ENCODE measurements at places on chromosomes 5 and 9.

- DNase-seq: no peak
Observed at GRCh38 chr9:130541533-130541932, 37.8 kb upstream of the FUBP3 start.

DNA sequence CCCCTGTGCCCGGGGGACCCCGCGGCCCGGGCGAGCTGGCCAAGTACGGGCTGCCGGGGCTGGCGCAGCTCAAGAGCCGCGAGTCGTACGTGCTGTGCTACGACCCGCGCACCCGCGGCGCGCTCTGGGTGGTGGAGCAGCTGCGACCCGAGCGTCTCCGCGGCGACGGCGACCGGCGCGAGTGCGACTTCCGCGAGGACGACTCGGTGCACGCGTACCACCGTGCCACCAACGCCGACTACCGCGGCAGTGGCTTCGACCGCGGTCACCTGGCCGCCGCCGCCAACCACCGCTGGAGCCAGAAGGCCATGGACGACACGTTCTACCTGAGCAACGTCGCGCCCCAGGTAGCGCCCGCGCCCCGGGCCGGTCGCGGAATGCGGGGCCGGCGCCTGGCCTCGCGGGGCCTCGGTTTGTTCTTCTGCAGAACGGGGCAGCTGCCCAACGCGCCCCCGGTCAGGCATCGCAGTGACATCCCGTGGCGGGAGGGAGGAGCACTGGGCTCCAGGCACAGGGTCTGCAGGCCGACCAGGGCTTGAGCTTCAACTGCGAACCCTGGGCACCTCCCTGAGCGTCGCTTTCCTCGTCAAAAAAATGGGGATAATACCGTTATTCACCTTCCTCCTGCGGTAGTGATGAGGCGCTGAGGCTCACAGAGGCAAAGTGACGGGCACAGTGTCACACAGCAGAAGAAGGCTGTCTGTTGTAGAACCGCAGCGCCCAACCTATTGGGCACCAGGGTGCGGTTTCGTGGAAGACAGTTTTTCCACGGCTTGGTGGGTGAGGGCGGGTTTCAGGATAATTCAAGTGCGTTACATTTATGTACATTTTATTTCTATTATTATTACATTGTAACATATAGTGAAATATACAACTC lies 777 bp downstream of the ENDOG start:
- no peak for DNase-seq

GRCh38 chr5:134177369-134178095 lies 782 bp upstream of the SKP1 start:
- DNase-seq: peak; percentile 61

DNA sequence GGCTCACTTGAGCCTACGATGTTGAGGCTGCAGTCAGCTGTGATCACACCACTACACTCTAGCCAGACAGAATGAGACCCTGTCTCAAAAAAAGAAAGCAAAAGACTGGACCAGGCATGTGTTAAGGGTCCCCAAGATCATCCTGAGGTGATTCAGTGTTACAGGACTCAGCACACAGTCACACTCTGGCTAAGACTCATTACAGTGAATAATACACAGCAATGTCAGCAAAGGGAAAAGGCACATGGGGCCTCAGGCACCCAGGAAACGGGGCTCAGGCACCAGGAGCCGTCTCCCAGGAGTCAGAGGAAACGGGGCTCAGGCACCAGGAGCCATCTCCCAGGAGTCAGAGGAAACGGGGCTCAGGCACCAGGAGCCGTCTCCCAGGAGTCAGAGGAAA lies 39.2 kb upstream of the NRARP start:
- DNase-seq: no peak

Measured in keratinocyte (primary cell).